SW 1271 (cell line): ENCODE measurements at places on chromosomes 5 and 9.

GRCh38 chr5:93359296-93359959, 221.6 kb downstream of the NR2F1-AS1 start:
- DNase-seq = peak; percentile 45

DNA sequence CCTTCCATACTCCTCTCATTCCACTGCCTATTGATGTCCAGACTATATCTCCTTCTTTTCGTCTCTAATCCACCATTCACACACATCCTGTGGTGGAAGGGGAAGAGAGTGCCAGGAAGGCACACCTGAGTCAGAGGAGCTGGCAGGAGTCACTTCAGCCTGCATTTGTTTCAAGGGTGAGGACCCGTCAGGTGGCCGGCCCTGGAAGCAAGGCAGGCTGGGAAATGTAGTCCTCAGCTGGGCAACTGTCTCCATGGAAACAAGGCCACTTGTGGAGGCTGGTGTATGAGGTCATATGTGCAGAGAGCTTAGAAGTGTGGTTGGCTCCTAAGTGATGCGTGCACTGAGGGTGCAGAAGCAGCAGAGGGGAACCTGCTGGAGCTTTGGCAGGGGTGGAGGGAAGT, 278.4 kb downstream of the NSG2 start:
- peak; percentile 47 for DNase-seq

- no peak for DNase-seq
Observed at GRCh38 chr9:98373609-98374008, 118.2 kb upstream of the TBC1D2 start.

DNA sequence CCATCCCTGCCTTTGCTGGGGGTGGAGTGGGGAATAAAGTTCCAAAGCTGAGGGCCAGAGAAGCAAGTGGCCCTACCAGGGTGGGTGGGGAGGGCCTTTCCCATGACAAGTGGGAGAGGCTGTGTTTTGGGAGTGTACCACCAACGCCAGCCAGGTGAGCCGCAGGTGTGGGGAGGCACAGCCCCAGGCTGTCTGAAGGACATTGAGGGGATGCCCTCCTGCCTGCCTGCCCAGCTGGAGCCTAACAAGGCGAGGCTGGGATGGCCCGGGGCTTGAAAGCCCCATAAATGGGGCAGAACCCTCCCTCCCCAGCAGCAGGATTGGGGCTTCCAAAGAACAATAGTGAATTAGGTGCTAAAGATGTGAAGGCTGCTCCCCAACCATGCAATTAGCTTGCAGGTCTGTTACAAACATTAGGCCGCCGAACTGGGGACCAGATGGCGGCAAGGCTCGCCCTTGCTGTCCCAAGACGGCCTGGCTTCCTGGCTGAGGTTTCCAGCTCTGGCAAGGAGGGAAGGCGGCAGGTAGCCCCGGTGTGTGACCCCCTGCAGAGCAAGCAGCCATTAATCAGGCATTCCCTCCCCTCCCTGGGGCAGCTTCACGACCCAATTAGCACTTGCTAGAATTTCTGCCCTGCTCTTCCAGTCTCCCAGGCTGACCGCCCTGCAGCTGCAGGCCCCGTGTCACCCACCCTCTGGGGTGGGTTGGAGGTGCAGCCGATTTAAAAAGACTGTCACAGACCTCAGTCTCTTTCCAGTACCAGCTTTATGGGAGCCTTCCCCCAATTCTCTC, 42.9 kb downstream of the FGF18 start:
- DNase-seq = no peak

- no peak for DNase-seq
Observed at GRCh38 chr9:105877721-105878120, 183.4 kb downstream of the TMEM38B start.

DNA sequence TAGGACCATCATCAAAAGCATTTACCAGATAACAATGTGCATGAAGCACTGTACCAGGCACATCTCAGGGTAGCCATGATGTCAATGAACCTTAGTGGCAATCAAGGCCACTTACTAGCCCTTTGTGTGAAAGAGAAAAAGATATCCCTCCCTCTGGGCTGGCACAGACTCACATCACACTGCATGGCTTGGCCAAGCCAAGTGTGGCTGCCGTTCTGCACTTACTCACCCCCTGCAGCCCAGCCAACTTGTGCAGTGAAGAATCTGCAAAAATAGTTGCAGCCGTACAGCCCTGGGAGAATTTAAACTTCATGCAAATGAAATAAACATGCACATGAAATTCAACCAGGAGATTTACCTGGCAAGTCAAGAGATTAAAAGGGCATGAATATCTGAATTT, 333.5 kb downstream of the DEPDC1B start:
- no peak for DNase-seq

GRCh38 chr5:180330810-180331646, 22.1 kb downstream of the GFPT2 start:
- DNase-seq = peak; percentile 31

GRCh38 chr5:139877129-139877597, 81.6 kb downstream of the PSD2 start:
- DNase-seq = no peak

GRCh38 chr5:116320486-116320885, 235.7 kb downstream of the COMMD10 start:
- no peak for DNase-seq

- DNase-seq = peak; percentile 18
Observed at GRCh38 chr5:43401827-43402226, 10.4 kb downstream of the CCL28 start.

DNA sequence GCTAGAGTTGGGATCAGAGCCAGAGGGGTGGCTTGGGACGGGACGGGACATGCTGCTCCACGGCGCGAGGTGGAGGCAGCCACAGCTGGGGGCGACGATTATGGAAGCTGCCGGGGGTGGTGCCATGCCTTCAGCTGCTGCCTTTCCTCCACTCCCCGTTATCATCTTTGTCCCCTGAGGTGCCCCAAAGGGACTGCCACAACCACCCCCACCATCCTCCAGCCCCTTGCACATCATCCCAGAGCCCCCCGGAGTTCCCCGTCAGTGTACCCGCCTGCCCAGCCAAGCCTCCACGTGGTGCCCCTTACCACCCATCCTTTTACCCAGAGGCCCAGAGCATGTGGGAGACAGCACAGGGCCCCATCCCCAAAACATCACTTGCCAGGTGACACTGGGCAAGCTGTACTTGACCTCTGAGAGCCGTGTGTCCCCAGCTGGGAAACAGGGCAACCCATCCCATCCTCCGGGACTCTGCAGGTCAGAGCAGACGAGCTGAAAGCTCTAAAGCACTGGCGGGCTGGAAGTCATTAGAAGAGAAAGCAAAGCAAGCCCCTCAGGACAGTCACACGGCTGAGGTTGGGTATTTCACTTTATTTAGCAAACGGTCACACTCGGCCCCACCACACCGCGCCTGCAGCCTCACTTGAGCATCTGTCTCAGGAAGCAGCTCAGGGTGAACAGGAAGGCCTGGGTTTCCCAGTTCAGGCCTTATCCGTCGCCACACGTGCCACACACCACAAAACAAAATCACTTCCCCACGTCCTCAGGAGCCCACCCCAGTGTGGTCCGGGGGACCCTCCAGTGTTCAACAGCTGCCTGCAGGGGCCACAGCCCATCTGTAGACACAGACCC, 19.5 kb upstream of the MXD3 start:
- no peak for DNase-seq

DNA sequence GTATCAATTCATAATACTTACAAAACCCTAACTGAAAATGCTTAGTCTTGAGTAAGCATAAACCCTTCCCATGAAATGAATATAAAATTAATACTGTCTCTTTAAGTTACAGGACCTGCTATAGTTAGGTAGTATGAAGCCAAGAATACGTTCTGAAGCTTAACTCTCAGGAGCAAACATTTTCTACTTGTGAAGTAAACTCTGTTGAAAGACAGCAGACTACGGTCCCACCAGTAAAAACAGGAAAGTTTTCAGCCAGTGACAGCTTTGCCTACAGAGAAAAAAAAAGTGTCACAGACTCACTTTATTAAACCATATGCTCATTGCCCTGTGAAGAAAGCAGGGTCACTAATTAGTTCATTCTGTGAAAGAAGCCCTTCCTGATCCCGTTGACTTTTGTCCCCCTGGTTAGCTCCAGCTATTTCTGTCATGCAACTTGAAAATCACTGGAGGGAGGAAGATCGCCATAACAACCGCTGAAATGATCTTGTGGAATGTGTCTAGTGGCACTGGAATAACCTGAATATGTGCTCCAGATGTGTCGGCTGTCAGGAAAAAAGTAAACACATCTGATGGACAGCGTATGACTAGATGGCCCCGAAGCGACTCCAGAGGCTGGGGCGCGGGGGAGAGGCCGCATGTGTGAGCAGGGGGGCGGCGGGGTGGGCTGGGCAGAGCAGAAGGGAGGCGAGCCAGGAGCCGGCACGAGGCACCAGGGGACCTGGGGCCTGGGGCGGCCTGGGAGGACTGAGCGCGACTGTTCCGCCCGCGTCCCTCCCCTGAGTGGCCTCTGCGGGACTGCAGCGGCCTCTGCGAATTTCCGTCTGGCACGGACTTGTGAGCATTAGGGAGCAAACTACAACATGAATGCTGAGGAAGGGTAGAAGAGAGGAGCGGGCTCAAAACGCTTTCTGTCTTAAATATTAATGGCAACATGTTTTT, 41.9 kb downstream of the BNC2 start:
- DNase-seq = no peak

DNA sequence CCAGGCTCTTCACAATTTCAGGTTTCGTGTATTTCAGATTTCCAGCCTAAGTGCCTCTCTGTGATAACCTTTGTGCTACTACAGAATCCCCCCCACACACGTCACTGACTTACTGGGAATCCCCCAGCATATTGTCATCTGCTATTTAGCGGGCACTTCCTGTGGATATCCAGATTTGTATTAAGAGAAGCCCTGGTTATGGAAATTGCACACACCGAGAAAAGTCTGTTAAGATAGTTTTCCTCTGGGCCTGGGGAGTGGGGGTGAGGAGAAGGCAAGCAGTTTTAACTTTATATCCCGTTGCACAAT, 269.9 kb downstream of the MED10 start:
- no peak for DNase-seq

DNA sequence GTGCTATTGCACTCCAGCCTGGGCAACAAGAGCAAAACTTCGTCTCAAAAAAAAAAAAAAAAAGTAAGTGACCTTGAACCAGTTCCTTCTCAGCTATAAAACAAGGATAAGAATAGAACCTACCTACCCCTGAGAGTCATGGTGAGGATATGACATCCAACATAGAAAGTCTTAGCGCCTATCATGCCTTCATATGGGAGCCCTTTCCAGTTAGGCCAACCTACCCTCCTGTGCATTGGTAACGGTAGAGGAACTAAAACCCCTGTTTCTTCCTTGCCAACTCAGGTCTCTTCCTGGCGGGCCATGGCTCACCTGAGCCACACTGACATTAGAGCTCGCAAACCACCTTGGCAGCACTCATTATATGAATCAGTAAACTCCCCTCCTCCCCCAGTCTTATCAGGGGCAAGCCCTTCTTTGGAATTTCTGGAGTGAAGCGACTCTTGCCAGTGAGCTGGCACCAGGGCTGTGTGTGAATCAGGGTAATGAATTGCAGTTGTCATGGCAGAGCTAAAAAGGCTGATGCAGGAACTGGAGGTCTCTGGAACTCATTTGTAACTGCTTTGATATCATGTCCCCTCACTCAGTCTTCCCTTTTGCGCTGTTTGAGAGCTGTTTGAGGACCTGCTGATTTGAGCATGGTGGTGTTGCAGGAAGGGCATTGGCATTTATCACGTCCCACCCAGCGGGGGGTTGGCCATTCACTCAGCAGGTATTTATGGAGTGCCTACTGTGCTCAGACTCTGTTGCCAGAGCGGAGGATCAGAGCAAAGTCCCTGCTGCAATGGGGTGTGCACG, 10.3 kb downstream of the WWC1 start:
- peak; percentile 62 for DNase-seq

GRCh38 chr9:3656224-3656623, 130.4 kb upstream of the RFX3 start:
- no peak for DNase-seq

DNA sequence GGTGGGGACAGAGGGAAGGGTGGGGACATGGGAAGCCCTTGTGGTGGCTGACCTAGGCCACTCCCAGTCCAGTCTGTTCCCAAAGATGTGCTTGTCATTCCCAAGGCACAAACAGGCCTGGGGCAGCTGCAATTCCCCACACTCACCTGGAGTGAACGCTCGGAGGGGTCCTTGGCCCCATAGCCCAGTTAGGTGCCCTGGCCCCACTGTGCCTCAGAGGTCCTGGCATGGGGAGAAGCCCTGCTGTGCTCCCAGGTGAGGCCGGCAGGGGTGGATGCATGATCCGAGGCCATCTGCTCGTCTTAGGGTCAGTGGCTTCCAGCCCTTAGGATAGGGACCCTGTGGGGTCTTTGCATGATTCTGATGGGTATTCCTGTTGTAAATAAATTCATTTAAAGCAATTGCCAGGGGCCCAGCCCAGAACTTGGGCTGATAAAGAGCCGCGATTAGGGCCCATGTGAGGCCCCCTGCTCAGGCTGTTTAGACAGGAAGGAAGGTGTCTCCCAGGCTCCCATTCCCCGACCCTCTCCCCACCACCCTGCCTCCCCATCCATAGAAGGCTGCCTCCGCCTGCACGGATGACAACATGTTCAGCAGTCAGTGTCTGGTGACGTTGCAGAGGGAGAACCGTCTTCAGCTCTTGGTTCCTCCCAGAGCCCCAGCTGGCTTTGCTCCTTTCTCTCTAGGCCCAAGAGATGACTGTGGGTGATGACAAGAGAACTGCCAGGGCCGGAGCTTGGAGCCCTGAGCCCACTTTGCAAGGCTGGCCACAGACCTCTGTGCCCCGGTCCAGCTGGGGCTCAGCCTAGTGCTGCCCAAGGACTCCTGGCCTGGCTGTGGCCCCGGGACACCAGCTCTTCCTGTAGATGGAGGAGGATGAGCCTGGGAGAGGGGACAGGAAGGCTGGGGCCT, 28.4 kb upstream of the IRX4 start:
- DNase-seq = no peak

- no peak for DNase-seq
Observed at GRCh38 chr5:143064676-143065075, 294.5 kb downstream of the ARHGAP26 start.

DNA sequence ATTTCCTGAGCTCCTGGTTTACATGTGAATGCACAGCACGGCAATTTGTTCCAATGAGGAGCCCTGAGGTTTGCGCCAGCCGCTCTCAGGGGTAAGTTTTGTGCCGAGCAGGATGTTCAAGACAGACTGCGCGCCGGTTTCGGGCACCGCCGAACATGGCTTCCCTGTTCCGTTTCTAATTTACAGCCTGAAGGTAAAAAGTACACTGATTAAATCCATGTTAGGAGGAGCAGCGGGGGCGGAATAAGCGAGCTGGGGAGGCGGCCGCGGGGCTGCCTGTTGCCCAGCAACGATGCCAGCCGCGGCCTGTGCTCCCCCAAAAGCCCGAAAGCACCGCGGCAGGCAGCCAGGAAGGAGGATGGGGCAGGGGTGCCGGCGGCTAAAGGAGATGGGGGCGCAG, 6.4 kb downstream of the SOWAHA start:
- no peak for DNase-seq

DNA sequence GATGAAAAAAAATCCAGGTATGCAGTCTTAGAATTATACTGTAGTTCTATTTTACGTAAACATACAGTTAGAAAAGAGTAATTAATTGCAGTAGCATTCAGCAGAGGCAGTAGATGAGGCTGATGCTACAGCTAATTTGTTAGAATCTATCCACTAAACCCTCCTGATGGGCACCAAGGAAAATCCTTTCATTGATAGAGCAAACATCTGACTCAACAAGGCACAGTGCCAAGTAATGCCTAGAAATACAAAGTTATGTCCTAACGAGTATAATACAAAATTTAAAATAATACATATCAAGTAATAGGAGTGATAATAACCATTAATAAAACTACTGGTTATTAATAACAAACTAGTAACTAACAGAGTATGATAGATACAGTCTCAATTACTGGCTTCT, 9.0 kb downstream of the MOCS2 start:
- DNase-seq = no peak

GRCh38 chr5:10418654-10419345, 22.9 kb upstream of the ROPN1L start:
- DNase-seq = no peak
